ENCODE measurements at places on chromosomes 1 and 21. TPM values are rescaled to one million over a fixed set of nuclear protein-coding genes. Genes with fewer than 3 reads are reported as not detected.

DNA sequence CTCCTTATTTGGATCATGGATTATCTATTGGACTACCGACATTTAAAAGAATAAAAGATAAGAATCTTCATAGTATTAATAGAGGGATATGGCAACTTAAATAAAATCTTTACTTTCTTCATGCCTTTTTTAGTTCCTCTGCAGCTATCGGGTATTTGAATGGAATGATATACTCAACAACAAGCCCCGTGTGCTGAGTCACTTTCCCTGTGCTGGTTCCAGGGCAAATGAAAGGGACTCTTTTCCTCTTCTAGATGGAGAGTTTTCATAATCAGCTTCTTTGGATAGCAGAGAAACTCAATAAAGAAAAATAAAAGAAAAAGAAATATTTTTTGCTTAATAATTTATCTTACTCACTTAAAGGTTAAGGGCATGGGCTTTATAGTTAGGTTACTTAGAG, 213.7 kb downstream of the LRRC40 start:
- no peak for DNase-seq

MAP3K6 gene
- total RNA-seq = 10.5 TPM

RXFP4 gene
- total RNA-seq = not detected

DNA sequence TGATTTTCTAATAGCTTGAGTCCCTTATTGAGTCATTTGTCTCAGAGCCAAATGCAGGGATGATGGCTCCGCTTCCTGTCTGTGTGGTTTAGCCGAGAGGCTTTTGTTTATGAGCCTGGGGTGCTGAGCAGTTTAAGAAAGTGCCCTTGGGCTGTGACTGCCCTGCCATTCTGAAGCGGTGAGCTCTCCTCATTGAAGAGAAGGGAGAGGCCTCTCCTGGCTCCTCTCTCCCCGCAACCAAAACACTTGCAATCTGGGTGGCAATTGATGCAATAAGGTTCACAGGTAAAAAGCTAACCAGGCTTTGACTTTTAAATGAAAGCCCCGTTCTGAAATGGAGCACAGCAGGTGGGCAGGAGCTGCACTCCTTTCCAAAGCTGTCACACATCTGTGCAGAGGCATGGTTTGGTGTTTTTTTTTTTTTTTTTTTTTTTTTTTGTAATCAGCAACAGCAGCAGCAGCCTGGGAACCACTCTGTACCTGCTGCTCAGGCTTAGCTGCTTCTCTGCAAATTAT, 403.7 kb downstream of the SIPA1L2 start:
- peak; percentile 54 for DNase-seq

DNA sequence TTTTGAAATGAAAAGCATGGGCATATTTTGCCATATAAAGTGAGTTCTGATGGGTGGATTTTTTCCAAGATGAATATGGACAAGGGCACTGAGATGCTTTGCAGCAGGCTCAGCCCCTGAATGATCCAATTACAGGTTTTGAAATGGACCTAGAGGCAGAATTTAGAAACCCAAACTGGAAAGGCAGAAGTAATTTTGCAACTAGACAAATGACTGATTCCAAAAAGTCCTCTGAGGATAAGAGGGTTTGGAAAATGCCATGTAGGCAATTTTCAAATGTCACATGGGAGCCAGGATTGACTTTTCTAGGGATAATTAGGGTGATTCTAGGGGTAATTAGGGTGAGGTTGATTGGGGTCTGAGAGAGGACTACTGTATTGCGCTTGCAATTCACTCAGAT, 148.9 kb upstream of the ZNF648 start:
- DNase-seq = no peak

PCAT6 gene
- total RNA-seq = 1.9 TPM

SERINC2 gene
- total RNA-seq = 0.13 TPM

DNA sequence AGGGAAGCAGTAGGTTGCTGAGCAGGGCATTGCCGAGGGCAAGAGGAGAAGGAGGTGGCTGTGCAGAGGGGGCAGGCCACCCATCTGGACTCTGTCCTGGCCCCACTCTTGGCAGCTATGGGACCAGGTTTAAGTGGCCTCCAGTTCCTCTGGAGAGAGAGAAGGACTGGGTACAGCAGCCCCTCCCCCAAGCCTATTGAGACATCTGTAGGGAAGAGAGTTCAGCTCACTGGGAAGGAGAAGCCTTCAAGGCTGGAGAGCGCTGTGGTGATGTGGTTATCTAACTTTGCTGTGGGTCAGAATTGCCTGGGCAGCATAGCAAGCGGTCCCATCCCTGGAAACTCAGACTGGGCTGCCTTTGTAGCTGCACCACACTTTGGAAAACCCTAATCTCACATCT, 93.9 kb downstream of the KCNJ15 start:
- DNase-seq = no peak

GRCh38 chr21:15212206-15212605, 147.4 kb upstream of the NRIP1 start:
- DNase-seq = no peak

C1QB gene
- total RNA-seq = not detected

S100A12 gene
- not detected for total RNA-seq

DNA sequence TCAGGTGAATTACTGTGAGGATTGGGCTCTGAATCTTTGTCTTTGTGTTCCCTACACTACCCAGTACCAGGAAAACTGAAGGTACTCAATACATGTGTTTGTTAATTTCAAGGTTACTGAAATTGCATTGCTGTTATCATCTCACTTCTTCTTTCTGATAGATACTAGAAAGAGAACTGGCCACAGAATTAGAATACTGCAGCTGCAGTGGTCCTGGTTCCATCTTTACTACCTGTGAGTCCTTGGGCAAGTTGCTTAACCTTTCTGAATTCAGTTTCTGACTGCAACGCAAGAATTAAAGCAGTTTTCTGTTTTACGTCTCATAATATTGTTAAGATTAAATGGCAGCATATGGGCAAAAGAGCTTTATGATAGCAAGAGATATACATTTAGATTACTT, 263.5 kb downstream of the LMO4 start:
- no peak for DNase-seq

DNA sequence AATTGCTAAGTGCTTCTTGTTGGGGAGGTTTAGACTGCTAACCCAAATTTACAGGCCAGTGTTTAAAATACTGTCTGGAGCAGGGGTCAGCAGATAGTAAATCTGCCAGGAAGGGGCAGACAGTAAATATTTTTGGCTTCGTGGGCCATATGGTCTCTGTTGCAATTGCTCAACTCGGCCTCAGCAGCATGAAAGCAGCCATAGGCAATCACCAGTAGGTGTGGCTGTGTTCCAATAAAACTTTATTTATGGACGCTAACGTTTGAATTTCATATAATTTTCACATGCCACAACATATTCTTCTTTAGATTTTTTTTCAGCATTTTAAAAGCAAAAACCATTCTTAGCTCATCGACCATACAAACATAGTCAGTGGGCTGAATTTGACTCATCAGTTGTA, 172.7 kb downstream of the BRINP2 start:
- no peak for DNase-seq

ALDH9A1 gene
- 46.9 TPM for total RNA-seq

GRCh38 chr1:29691499-29691898, 455.2 kb downstream of the PTPRU start:
- no peak for DNase-seq

GRCh38 chr1:23184212-23184934, 15.7 kb upstream of the LUZP1 start:
- DNase-seq = peak; percentile 22

DNA sequence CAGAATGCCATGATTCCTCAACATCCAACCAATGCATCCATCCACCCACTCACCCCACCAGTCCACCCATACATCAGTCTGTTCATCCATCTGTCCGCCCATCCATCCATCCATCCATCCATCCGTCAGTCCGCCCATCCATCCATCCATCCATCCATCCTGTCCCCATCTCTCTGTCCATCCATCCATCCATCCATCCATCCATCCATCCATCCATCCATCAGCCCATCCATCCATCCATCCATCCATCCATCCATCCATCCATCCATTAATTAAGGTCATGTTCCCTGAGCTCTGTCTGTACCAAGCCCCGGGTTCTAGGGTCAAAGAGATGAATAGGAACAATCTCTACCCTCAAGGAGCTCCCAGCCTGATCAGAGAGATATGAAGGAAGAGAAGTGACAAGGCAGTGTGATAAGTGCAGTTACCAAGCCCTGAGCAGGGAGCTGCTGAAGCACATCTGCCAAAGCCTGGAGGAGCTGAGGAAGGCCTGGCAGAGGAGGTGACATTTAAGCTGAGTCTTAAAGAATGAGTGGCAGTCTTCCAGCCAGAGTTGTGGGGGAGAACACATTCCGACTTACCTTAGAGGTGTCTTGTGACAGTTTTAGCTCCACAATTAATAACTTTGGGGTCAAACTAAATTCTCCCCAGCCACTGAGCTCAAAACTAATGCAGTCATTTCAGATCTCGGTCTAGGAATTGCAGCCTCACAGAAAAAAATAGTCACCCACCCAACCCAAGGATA, 47.9 kb downstream of the GRIK3 start:
- DNase-seq = no peak

MMP23B gene
- 2.4 TPM for total RNA-seq

DNA sequence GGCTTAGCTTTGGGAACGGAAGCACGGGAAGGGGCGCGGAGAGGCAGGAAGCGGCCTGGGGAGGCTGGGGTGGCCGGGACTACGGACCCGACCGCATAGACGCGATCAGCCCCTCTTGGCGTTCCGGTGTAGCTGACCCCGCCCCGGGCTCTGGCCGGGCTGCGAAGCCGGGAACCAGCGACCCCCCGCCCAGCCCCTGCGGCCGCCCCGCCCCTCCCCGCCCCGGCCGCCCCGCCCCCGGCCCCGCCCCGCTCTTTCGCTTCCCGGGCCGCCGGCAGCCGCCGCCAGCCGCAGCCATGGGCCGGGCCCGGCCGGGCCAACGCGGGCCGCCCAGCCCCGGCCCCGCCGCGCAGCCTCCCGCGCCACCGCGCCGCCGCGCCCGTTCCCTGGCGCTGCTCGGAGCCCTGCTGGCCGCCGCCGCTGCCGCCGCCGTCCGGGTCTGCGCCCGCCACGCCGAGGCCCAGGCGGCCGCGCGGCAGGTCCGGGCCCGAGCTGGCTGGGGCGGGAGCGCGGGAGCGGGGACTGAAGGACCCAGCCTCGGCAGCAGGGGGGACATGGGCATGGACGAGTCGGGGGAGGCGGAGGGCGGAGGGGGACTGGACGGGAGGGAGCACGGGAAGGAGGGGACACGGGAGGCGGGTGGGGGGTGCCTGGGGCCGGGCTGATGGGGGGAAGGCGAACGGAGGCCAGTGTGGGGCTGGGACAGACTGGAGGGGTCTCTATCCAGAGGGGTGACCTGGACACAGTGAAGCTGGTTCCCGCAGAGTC, at the start of gene SELENON:
Gene SELENON (plus strand): TSS at position 259 of the 768 bp plus-strand sequence. CDS start 38 bp downstream, at position 297.
- peak; percentile 35 for DNase-seq

DNA sequence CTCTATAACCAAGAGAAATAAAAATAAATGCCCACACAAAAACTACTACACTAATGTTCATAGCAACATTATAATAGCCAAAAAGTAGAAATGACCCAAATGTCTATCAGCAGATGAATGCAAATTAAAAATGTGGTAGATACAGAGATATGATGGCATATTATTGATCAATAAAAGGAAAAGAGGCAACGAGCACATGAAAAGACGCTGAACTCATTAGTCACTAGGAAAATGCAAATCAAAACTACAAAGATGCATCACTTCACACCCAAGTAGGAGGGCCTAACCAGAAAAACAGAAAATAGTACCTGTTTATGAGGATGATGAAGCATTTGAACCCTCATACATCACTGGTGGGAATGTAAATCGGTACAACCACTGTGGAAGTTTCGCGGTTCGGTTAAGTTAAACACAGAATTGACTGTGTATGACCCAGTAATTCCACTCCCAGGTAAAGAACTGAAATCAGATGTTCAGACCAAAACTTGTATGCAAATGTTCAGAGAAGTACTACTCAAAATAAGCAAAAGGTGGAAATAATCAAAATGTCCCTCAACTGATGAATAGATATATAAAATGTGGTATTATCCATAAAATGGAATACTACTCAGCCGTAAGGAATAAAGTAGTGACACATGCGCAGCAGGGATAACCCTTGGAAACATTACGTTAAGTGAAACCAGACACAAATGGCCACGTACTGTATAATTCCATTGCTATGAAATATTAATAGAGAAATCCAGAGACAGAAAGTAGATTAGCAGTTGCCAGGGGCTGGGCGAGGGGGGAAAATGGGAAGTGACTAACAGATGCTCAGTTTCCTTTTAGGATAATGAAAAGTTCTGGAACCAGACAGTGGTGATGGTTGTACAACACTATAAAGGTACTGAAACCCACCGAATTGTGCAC, 3.1 kb downstream of the USP48 start:
- DNase-seq = peak; percentile 41

- DNase-seq = peak; percentile 28
Observed at GRCh38 chr1:88892357-88892877, 1.1 kb upstream of the GTF2B start.

DNA sequence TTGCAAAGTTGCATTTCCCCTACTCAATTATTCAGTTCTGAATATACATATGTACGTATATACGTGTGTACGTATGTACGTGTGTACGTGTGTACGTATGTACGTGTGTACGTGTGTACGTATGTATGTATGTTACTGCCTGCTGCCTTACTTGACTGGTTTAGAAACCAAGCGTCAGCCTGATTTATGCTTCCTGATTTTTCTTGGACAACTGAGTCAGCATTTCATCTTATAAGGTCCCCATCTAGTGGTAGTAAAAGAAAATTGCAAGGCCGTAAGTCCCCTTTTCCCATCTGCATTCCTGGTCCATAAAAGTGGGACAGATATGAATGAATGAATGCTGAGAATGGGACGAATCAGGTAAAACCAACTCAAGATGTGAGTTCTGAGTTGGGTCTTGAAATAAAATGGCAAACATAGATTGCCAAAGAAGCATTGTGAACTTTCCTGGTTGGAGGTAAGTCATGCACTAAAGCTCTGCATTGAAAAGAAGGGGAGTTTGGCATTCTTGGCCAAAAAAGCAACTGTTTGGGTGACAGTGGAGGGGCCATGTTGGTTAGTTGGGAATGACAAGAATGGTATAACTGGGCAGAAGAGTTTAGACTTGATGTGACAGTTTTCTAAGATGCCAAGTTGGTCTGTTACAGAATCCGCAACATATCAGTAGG, 76.4 kb upstream of the DNAH14 start:
- DNase-seq = no peak

- no peak for DNase-seq
Observed at GRCh38 chr1:61450872-61451571, 273.9 kb downstream of the TM2D1 start.

DNA sequence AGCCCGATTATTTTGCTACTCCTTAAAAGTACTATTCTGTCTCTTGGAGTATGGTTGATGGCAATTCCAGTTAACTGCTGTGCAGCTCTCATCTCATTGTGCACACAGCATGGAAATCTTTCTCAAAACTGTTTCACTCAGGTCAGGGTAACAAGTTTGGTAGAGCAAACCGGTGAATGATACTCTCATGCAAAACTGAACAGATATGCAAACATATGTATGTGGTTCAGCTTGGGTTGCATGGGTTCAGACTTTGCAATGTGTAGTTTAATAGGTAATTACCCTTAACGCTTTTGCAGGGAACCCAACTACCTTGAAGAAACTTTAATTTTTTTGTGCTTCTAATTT, 2.2 kb downstream of the GADD45A start:
- no peak for DNase-seq

SMCP gene
- total RNA-seq = not detected
